ENCODE measurements at places on chromosomes 5 and 9. TPM values are rescaled to one million over a fixed set of nuclear protein-coding genes. Genes with fewer than 3 reads are reported as not detected.

The BAG1 gene
- total RNA-seq: 92.6 TPM

The MSANTD3 gene
- total RNA-seq: 26.4 TPM

- no peak overlapping the region for H3K4me3 ChIP-seq
- no peak overlapping the region for H3K27ac ChIP-seq
- H3K36me3 ChIP-seq: peaks cover 21% of the 10 kb centered on the region
Measured at GRCh38 chr5:143390258-143390657, 13.2 kb downstream of the NR3C1 start.

The CD274 gene
- total RNA-seq: 1.2 TPM

GRCh38 chr5:17808566-17808965 is 174.3 kb downstream of the TAF11L14 start:
- H3K27me3 ChIP-seq: no peaks in the 10 kb centered on the region
- H3K36me3 ChIP-seq: no peaks in the 10 kb centered on the region
- DNase-seq: no peak
- peaks cover under 1% of the 10 kb centered on the region for H3K4me1 ChIP-seq
- no peak overlapping the region for H3K27ac ChIP-seq

GRCh38 chr5:21810737-21811316 is 1042.3 kb downstream of the CDH12 start:
- DNase-seq: no peak
- H3K36me3 ChIP-seq: no peaks in the 10 kb centered on the region
- no peak overlapping the region for H3K27ac ChIP-seq
- no peaks in the 10 kb centered on the region for H3K4me1 ChIP-seq
- H3K4me3 ChIP-seq: no peak overlapping the region

GRCh38 chr5:153626836-153627235 is 136.4 kb downstream of the GRIA1 start:
- H3K36me3 ChIP-seq: no peaks in the 10 kb centered on the region
- DNase-seq: no peak
- no peak overlapping the region for H3K4me3 ChIP-seq
- no peaks in the 10 kb centered on the region for H3K27me3 ChIP-seq

All from type B pancreatic cell (in vitro differentiated cells).